ENCODE measurements at places on chromosomes 6 and 20.

DNA sequence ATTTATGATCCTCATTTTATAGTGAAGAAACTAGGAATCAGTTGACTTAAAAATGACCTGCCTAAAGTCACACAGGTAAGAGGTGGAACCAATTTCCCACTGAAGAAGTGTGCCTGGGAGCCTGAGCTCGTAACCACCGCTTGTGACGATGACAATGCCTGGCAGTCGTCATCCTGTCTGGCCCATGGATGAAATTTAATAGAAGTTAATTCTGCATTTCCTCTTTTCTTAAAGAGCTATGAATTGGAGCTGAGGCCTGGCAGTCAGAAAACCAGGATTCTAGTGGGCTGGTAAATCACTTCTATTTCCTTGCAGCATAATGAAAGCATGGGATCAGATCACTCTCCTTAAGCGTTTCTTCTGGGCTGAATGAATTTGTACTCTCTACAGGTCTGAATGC lies 200.0 kb upstream of the SGK1 start:
- no peak for DNase-seq

- no peak for DNase-seq
Measured at GRCh38 chr6:158707821-158708195, 58.0 kb downstream of the SYTL3 start.

DNA sequence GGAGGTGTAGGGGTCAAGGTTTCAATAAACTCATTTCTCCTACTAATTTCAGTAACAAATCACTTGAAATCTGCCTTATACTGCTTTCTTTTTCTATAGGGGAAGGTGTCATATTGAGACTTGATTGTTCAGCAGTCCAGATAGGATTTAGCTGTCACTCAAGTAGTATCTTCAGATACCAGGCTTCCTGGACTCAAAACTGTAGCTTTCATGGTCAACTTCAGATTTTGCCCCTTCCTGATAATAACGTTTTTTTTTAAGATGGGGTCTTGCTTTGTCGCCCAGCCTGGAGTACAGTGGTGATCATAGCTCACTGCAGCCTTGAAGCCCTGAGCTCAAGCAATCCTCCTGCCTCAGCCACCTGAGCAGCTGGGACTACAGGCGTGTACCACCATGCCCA lies 77.8 kb downstream of the JAG1 start:
- no peak for DNase-seq

- DNase-seq = no peak
Measured at GRCh38 chr6:28974505-28974904, 30.6 kb downstream of the ZNF311 start.
